IMR-90 (cell line): ENCODE measurements at places on chromosomes 4 and X. TPM values are rescaled to one million over a fixed set of nuclear protein-coding genes. Genes with fewer than 3 reads are reported as not detected.

The GAGE12D gene
- not detected in 2 replicates for total RNA-seq

The ZDHHC15 gene
- not detected in 2 replicates for total RNA-seq

The SUPT20HL2 gene
- not detected in 2 replicates for total RNA-seq

The PPEF2 gene
- not detected in 2 replicates for total RNA-seq

The HNRNPD gene
- total RNA-seq = 9.7 and 26.1 TPM in 2 replicates

The CFP gene
- under 0.01 TPM in 2 replicates for total RNA-seq

DNA sequence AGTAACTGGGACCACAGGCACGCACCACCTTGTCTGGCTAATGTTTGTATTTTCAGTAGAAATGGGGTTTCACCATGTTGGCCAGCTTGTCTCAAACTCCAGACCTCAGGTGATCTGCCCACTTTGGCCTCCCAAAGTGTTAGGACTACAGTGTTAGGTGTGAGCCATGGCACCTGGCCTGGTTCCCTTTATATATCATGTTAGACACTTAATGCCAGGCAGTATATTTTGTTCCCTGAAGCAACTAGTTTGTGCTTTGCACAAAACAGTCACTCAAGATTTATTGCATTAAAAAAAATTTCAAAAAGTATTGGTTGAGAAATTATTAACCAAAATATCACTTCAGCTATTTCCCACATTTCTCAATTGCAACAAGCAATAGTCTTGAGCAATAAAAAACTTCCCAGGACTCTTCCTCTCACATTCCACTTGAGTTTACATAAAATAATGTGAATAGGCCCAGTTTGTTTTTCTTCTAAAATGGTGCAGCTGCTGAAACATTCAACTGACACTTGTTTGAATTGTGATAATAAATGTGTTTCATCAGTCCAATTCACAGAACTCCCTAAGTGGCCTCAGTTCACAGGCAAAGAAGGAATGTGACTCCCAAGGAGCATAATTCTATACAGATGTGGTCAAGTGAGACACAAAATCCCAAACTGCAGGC lies 22.7 kb downstream of the CXCL1 start:
- H3K4me3 ChIP-seq = no peak overlapping the region
- H3K27me3 ChIP-seq = peaks cover 2% of the 10 kb centered on the region; the same call in 1 of the 2 replicates
- peaks cover 9% of the 10 kb centered on the region for H3K4me1 ChIP-seq

- no peak overlapping the region for H3K4me3 ChIP-seq
- H3K27me3 ChIP-seq = no peaks in the 10 kb centered on the region
- DNase-seq = no peak
- no peaks in the 10 kb centered on the region for H3K4me1 ChIP-seq
Observed at GRCh38 chr4:102139932-102140331, 205.3 kb downstream of the SLC39A8 start.

GRCh38 chr4:82638479-82638878 lies 76.7 kb upstream of the TMEM150C start:
- H3K4me3 ChIP-seq = no peak overlapping the region
- H3K27me3 ChIP-seq = no peaks in the 10 kb centered on the region
- H3K27ac ChIP-seq = no peak overlapping the region
- no peak for DNase-seq
- H3K36me3 ChIP-seq = peaks cover 5% of the 10 kb centered on the region
- peaks cover 2% of the 10 kb centered on the region; the same call in 1 of the 2 replicates for H3K4me1 ChIP-seq

DNA sequence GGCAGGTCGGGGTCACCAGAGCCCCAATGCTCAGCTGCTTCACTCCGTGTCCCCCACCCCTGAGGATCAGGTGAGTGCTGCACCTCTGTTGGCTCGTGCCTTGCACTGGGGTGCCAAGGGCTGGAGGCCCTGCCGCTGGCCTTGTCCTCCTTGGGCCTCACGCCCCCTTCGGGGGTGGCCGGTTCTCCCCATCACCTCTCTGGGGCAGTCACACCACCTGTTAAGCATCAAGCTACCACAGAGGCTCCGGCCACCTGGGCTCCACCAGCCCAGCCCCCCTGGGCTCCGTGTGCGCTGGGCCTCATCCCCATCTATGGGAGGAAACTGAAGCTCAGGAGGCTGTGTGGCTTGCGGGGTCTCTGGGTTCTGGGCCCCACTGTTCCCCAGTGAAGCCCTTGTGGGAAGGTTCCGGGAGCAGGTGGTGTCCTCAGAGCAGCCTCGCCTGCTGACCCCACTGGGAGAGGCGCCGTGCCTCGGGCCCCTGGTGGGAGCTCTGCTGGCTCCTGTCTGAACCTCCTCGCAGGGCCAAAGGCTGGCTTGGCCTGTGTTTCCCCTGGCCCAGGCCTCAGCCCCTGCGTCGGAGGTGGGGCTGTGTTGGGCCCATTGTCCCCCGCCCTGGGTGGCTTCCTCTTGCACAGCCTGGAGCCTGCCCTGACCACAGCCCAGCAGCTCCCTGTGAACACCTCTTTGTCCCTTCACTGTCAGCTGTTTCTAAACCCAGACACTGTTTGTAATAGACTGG lies 30.8 kb downstream of the DOK7 start:
- peaks cover 2% of the 10 kb centered on the region; the same call in 1 of the 2 replicates for H3K36me3 ChIP-seq
- no peak overlapping the region for H3K4me3 ChIP-seq
- H3K27me3 ChIP-seq = peaks cover 7% of the 10 kb centered on the region; the same call in 1 of the 2 replicates
- no peaks in the 10 kb centered on the region for H3K4me1 ChIP-seq
- no peak overlapping the region for H3K27ac ChIP-seq
- no peak for DNase-seq

DNA sequence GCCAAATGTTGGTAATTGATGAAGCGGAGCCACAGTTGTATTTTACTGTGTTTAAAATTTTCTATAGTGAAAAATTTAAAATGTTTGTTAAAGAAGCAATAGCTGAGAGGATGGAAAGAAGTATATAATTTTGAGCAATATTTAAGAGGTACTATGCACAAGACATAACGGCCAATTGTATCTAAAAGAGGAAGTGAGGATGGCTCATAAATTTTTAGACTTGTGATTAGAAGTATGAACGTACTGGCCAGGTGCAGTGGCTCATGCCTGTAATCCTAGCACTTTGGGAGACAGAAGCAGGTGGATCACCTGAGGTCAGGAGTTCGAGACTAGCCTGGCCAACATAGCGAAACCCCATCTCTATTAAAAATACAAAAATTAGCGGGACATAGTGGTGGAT lies 12.7 kb upstream of the HHIP start:
- no peaks in the 10 kb centered on the region for H3K36me3 ChIP-seq
- no peaks in the 10 kb centered on the region for H3K4me1 ChIP-seq
- H3K27me3 ChIP-seq = no peaks in the 10 kb centered on the region
- DNase-seq = no peak
- H3K27ac ChIP-seq = no peak overlapping the region

- no peaks in the 10 kb centered on the region for H3K36me3 ChIP-seq
- no peaks in the 10 kb centered on the region for H3K4me1 ChIP-seq
- no peak for DNase-seq
- H3K27ac ChIP-seq = no peak overlapping the region
Observed at GRCh38 chr4:43014256-43014655, 121.7 kb downstream of the GRXCR1 start.

GRCh38 chrX:140440876-140441275 lies 64.0 kb downstream of the SOX3 start:
- H3K4me1 ChIP-seq = no peaks in the 10 kb centered on the region
- no peak overlapping the region for H3K4me3 ChIP-seq
- DNase-seq = peak; percentile 5
- no peak overlapping the region for H3K27ac ChIP-seq
- H3K27me3 ChIP-seq = no peaks in the 10 kb centered on the region
- H3K36me3 ChIP-seq = no peaks in the 10 kb centered on the region

GRCh38 chrX:41722214-41722613 lies 1.8 kb upstream of the GPR82 start:
- no peak overlapping the region for H3K27ac ChIP-seq
- H3K36me3 ChIP-seq = no peaks in the 10 kb centered on the region
- H3K4me1 ChIP-seq = peaks cover 1% of the 10 kb centered on the region; the same call in 1 of the 2 replicates
- no peaks in the 10 kb centered on the region; the same call in 1 of the 2 replicates for H3K27me3 ChIP-seq
- no peak for DNase-seq

DNA sequence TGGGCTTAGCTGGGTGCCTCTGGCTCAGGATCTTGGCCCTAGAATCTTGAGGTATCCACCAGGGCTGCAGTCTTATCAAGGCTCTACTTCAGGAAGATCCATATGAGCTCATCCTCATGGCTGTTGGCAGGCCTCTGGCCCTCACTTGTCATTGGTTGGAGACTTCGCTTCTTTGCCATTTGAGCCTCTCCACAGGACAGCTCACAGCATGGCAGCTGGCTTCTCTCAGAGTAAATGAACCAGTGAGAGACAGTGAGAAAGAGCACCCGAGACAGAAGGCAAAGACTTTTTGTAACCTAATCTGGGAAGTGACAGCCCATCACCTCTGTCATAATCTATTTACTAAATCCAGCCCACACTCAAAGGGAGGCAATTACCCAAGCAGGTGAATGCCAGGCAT lies 236.8 kb downstream of the GPAT3 start:
- H3K27ac ChIP-seq = no peak overlapping the region
- no peaks in the 10 kb centered on the region for H3K36me3 ChIP-seq
- H3K4me3 ChIP-seq = no peak overlapping the region

GRCh38 chrX:127908384-127908783 lies 143.8 kb downstream of the ACTRT1 start:
- no peak for DNase-seq
- no peaks in the 10 kb centered on the region for H3K27me3 ChIP-seq
- no peak overlapping the region for H3K4me3 ChIP-seq
- no peaks in the 10 kb centered on the region for H3K36me3 ChIP-seq
- no peak overlapping the region for H3K27ac ChIP-seq

DNA sequence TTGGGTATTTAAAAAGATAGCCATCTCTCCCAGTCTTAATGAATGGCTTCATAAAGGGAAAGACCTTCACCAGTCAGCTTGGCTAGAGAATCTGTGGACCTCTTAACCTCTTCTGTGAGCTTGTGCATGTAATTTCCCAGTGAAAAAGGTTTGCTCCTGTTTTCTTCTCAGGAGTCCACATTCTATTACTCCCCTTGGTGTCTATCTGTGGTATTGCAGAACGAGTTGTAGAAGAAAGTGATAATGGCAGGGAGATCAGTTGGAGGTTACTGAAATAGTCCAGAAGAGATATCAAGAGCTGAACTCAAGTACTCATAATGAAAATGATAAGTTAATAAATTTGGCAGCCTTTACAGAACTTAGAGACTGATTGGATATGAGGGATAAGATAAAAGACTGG lies 16.5 kb upstream of the VAMP7 start:
- H3K27me3 ChIP-seq = no peaks in the 10 kb centered on the region
- no peak overlapping the region for H3K4me3 ChIP-seq
- no peaks in the 10 kb centered on the region for H3K36me3 ChIP-seq
- H3K27ac ChIP-seq = no peak overlapping the region
- no peaks in the 10 kb centered on the region for H3K4me1 ChIP-seq
- DNase-seq = no peak

DNA sequence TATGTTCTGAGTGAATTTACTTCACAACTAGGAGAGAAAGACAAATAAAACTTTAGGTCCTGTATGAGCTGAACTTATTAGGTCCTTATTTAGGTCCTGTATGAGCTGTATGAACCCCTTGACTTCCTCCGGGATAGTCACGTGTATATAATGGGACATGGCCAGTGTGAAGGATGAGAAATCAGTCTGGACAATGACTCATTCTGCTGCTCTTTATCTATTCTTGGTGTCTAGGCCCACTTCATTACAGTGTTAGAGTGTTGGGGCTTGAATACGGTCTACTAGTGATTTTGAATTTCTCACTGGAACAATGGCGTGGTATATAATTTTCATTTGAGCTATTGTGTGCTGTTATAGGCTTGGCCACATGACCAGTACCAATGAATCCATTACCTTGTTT lies 21.9 kb downstream of the STK26 start:
- no peaks in the 10 kb centered on the region for H3K4me1 ChIP-seq
- no peak overlapping the region for H3K27ac ChIP-seq
- H3K27me3 ChIP-seq = peaks cover 1% of the 10 kb centered on the region; the same call in 1 of the 2 replicates
- no peak for DNase-seq

DNA sequence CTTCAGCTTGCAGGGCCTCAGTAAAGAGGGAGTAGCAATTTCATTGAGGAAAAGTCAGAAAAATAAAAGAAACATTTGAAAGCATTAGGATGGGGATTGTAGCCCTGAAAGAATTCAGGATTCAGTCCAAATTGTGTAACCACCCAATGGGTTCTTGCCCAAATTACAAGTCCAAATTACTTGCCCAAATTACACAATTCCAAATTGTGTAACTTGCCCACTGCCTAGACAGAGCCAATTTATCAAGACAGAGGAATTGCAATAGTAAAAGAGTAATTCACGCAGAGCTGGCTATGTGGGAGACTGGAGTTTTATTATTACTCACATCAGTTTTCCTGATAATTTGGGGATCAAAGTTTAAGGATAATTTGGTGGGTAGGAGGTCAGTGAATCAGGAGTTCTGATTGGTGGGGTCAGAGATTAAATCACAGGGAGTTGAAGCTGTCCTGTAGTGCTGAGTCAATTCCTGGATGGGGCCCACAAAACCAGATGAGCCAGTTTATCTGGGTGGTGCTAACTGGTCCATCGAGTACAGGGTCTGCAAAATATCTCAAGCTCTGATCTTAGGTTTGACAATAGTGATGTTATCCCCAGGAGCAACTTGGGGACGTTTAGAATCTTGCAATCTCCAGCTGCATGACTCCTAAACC lies 18.1 kb upstream of the PAGE5 start:
- no peaks in the 10 kb centered on the region for H3K27me3 ChIP-seq
- no peak for DNase-seq
- H3K4me3 ChIP-seq = no peak overlapping the region
- H3K36me3 ChIP-seq = no peaks in the 10 kb centered on the region
- no peak overlapping the region for H3K27ac ChIP-seq
- no peaks in the 10 kb centered on the region for H3K4me1 ChIP-seq

DNA sequence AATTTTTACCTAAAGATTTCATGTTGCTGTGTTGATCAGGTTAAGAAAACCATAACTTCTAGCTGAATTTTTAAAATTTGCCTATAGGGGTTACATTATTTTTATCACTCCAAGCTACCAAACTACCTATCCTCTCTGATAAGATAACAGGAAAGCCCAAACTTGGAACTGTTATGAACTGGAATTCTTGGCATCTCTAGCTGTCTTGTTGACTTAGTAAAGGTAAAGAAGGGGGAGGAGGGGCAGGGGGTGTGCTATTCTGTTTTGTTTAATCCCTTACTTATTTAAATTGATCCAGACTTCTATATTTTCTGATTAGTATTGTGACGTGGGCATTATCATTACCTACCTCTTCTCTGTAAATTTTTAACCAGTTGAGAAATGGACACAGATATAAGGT lies 54.7 kb downstream of the SLAIN2 start:
- H3K4me3 ChIP-seq = no peak overlapping the region
- no peak overlapping the region for H3K27ac ChIP-seq
- no peak for DNase-seq
- H3K4me1 ChIP-seq = no peaks in the 10 kb centered on the region

- no peak for DNase-seq
- no peak overlapping the region for H3K4me3 ChIP-seq
- H3K4me1 ChIP-seq = no peaks in the 10 kb centered on the region
- H3K36me3 ChIP-seq = no peaks in the 10 kb centered on the region
- no peaks in the 10 kb centered on the region for H3K27me3 ChIP-seq
Observed at GRCh38 chr4:156336511-156336910, 382.8 kb upstream of the CTSO start.

DNA sequence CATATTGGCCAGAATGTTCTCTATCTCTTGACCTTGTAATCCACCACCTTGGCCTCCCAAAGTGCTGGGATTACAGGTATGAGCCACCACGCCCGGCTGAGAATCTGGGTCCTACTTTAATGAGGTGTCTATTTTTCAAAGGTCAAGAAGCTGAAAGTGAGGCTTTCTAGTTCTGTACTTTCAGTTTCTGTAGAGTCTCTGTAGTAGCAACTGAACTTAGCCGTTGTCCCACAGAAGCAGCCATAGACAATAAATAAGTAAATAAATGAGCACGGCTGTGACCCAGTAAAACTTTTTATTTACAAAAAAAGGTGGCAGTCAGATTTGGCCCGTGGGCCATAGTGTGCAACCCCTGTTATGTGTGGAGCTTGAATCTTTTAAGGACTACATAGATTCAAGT lies 92.0 kb downstream of the FNIP2 start:
- H3K27ac ChIP-seq = no peak overlapping the region
- H3K27me3 ChIP-seq = no peaks in the 10 kb centered on the region
- no peak overlapping the region for H3K4me3 ChIP-seq
- H3K36me3 ChIP-seq = peaks cover 13% of the 10 kb centered on the region

GRCh38 chr4:7812231-7812857 lies 127.3 kb downstream of the AFAP1 start:
- H3K4me1 ChIP-seq = peaks cover 43% of the 10 kb centered on the region
- H3K36me3 ChIP-seq = peaks cover 56% of the 10 kb centered on the region
